Endothelial cell (in vitro differentiated cells): ENCODE measurements at places on chromosomes 11 and 22.

- DNase-seq, result no peak
Observed at GRCh38 chr11:269146-269890, 8.9 kb upstream of the NLRP6 start.

DNA sequence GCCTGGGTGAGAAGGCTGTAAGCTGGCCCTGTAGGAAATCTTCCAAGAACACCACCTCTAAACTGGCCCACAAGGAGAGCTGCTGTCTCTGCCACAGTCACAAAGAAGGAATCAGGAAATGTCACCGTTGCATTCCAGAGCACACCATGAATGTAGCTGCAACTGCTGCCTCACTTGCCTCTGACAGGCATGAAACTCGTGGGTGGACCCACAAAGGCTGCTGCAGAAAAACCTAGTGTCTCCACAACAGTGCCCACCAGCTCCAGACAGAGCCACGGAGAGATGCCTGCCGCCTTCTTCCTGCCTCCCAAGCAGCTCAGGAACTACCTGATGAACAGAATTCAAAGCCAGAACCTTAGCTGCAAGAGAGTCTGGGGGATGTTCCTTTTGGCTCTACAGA, 10.5 kb downstream of the DNAJB13 start:
- DNase-seq, result no peak

DNA sequence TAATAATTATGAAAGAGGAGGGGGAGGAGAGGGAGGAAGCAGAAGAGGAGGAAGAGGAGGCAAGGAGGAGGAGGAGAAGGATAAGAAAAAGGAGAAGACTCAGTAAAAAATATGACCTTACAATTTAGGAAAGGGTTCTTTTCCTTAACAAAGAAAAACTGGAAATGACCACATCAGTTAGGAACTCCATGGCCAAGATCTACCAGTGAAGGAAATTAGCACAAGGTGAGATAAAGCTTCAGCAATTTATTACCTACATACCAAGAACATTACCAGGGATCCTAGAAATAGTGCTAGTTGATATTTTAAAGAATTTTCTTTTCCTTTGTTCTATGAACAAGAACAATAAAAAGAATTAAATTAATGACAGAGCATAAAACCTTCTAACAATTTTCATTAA, 172.7 kb downstream of the LRRC4C start:
- no peak for DNase-seq

DNA sequence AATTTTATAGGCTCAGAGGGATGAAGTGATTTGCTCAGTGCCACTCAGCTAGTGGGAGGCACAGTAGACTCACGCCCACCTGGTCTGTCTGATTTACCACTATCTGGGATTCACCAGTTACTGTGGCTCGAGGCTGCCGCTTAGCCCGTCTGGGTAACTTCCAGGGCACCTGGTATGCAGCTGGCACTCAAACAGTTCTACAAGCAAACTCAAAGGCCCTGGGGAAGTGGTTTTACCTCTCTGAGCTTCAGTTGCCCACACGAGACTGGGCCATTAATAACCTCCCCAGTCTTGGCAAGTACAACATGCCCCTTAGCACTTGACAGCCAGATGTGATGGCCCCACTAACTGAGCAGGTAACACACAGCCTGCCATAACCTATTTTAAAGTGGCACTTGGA, 2.6 kb downstream of the GDPD5 start:
- no peak for DNase-seq

DNA sequence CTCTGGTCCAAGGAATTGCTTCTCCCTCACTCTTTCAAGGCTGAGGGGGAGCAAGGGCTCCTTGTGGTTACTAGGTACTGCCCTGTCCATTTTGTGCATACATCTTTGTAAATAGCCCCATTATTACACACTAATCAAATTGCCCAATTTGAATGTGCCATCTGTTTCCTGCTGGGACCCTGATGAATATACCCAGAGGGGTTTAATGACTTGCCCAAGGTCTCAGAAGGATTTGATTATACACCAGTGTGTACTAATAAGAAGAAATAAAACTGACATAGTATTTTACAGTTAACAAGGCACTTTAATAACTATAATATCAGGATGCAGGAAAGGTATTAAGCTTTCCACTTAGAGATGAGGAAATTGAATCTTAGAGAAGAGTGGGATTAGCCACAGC, 64.6 kb upstream of the PTPRJ start:
- DNase-seq, result no peak

DNA sequence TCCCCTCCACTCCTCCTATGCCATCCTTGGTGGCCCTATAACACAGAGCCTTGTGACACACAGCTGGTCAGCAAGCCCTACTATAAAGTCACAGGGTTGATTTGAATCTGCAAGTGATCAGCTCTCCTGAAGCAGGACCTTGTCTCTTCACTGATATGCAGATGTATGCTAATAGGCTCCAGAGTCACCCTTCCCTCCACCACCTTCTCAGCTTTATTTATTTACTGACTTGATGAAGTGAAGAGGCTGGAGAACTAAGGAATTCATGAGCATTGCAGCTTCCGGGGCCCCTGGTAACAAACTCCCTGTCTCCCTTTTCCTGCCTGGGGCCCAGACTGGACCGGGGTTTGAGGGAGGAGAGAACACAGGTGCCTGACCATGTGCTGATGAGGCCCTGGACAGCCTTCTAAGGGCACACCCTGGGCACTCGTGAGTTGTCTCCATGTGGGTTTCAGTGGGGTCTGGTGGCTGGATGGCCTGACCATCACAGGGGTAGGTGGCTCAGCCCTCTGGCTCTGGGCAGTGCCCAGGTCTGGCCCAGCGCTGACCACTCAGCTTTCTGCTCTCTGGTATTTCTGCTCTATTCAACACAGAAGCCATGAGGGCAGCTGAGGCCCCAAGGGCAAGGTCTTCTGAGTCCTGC, 307.5 kb downstream of the NTM start:
- no peak for DNase-seq

DNA sequence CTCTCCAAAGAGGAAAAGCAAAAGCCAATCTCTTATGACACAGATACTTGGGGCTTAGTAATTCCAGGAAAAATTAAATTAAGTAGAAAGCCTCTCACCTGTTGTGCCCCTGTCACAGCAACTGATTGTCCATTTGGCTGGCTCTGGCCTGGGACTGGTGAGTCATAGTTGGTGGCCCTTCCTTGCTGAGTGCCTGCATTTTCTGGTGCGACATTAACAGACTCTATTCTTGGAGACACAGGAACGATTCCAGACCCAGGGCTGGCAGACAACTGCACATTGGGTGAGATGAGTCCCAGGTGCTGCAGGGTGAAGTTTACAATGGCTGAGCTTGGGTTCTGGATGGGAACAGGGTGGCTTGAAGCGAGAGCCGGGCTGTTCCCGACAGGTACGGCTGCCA, 15.6 kb downstream of the E2F8 start:
- DNase-seq, result no peak

- DNase-seq, result no peak
Observed at GRCh38 chr11:133638921-133639320, 106.6 kb upstream of the OPCML start.

DNA sequence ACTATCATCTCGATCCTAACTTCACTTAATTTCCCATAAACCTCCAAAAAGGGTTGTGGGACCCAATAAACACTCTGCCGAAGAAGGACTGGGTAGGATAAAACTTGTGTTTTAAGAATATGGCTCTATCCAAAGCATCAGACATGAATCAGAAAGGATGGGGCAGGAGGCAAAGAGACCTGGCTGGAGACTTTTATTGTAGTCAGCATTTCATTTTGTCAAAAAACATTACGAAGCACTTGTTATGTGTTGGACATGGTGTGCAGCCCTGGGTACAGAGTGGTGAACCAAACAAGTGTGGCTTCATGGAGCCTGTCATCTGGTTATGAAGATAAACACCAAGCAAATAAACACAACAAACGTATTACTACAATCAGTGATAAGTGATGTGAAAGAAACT, 17.3 kb downstream of the IL10RA start:
- DNase-seq, result no peak

DNA sequence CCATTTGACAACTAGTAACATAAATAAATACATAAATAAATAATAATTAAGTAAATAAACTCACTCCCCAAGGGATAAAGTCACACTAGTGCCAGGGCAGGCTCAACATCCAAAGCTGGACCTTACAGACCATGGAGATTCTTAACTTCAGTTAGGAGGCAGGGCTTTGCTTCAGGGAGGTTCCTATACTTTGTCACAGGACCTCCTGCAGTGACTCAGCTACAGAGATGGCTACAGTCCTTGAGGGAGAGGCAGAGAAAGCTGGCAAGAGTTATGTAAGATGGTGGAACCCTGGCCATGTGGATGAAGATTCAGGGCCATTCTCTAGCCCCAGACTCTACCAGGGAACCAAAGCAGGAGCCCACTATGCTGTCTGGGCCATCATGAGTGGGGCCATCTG, 74.1 kb upstream of the CADM1 start:
- no peak for DNase-seq

DNA sequence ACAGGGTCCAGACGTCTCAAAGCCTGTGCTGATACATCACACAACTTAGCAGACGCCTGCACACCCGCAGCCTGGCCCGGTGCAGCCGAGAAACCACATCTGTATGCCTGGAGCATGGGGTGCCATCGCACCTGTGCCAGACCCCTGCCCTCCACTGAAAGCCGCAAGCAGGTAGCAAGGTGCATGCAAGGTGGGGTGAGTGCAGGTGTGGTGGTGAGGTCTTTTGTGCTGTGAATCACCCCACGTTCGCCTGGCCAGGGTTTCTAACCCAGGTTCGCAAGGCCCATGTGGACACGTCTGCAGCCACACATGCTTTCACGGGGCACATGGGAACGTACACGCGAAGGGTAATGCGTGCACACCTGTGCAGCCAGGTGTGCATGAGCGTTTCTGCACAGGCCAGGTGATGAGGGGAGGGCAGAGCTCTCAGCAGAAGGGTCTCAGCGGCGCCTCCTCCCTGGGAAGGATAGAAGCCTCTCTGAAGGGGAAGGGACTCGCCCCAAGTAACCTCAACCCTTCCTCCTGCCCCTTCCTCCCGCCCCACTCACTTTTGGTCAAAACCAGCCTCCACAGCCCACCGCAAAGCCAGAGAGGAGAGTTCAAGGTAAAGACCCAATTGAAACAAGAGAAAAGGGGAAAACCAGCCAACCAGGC, 19.5 kb downstream of the CBX7 start:
- no peak for DNase-seq

DNA sequence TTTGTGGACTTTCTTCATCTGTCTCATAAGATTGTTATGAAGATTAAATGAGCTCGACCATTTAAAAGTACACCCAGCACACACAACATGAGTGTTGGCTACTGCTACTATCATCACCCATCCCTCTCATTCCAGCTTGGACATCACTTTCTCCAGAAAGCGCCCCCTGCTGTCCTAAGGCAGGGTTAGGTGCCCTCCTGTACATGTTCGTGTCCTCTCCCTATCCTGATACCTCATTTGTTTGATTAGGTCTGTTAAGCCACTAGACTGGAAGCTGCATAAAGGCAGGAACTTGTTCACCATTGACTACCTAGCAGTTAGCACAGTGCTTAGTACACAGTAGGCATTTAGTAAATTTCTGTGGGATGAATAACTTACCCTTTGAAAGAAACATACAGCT, 85.5 kb downstream of the ENTHD1 start:
- DNase-seq, result no peak

GRCh38 chr11:112623057-112623456, 338.2 kb upstream of the NCAM1 start:
- DNase-seq, result no peak

- DNase-seq, result no peak
Observed at GRCh38 chr11:131764649-131765048, 394.2 kb downstream of the NTM start.

DNA sequence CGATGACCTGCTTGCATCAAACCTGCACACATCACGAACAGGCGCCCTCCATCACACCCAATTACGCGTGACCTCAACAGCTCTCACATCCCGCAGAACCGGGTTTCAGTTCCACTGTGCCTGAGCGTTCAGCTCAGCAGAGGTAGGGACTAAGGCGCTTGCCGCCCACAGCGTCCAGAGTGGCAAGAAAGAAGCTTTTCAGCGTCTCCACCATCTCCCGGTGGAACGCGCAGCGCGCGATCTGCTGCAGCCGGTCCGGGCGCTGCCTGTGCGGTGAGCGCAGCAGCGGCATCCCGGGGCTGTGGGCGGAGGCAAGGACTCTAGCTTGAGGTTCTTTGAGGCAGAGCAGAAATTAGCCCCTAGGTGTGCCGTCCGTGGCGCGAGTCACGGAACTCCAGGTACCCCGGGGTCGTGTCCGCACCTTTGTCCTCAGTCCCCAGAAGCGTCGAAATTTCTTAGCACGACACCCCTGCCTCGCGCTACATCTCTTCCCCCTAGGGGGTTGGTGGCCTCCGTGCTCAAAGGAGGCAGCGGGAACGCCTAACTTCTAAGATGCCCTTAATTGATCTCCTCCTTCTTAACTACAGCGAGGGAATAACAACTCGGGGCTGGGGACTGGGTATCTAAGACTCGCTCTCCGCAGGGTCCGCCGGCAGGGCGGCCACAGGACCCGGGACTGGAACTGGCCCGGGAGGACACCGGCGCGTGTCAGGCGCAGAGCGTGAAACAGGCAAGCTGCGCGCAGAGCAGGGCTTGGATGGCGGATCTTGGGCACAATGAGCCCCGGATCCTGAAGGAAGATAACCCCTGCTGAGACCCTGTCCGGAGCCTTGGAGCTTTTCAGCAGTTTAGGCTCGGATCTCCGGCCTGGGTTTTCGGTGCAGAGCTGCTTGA, 1.7 kb upstream of the CALCA start:
- peak; percentile 45 for DNase-seq

DNA sequence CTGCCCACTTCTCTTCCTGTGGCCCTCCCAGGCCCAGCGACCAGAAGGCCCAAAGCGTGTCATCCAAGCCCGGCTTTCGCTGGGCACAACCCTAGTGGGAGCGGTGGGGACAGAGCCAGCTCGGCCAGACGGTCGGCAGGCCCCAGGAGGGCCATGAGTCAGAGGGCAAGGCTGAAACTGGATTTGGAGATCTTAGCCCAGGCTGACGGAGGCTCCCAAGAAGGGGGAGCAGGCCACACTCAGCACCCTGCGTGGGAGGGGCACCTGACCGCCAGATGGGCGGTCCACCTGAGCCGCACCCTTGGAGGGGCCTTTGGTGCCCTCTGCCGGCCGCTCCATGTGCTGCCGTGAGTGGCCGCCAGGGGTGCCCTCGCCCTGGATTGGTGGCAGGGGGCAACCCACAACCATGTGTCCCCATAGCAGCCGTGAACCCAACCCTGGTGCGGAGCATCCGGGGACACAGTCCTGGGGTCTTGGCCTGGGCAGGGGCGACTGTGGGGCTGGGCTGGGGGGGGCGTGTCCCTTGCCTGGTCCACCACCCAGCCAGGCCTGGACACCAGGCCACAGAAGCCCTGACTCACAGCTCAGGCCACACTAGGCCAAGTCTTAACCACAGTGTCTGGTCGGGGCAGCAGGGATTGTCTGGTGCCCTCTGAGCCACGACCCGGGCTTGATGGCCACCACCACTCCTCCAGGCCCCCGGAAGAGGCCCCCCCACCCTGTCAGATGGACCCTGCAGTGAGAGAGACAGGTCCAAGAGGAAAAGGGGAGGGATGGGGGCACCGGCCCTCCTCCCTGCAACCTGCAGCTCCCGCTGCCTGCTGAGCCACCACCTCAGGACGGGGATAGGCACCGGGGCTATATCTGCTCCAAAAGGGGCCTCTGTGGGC, 19.2 kb upstream of the TALDO1 start:
- DNase-seq, result peak; percentile 86

GRCh38 chr22:27489178-27489675, 312.3 kb downstream of the MN1 start:
- DNase-seq, result no peak

- no peak for DNase-seq
Observed at GRCh38 chr11:117449111-117449693, 121.5 kb downstream of the CEP164 start.
